ENCODE measurements at places on chromosomes 7 and 10.

DNA sequence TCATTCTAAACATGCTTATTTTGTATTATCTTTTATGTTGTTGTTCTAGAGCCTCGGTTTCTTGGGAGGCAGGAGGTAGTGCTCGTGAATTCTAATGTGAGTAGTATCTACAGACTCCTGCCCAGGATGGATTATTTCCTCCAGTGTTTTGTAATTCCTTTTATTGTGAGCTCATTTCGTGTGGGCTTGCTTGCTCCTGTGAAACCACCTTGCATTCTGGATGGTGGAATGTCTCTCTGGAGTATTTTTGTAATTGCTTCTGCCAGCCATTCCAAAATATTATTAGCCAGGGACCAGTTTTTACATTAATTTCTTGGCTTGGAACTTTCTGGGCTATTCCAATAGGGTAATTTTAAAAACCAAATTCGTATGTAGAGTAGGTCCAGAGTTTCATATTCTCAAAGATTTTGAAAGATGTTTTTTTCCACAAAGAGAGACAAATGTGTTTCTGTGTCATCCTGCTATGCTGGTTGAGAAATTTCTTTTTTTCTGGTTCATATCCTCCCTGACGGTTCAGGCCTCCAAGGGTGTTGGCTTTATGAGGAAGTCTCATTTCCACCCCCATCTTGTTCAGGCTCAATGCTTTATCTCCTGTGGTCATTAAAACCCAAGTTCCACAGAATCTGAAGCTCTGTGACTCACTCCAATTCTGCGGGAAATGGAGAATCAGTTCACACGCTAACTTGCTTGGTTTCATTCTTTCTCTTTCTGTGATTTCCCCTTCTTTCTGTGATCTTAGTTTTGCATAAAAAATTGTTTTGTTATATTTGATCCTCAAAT is 41.7 kb upstream of the CALD1 start:
- no peak for DNase-seq

DNA sequence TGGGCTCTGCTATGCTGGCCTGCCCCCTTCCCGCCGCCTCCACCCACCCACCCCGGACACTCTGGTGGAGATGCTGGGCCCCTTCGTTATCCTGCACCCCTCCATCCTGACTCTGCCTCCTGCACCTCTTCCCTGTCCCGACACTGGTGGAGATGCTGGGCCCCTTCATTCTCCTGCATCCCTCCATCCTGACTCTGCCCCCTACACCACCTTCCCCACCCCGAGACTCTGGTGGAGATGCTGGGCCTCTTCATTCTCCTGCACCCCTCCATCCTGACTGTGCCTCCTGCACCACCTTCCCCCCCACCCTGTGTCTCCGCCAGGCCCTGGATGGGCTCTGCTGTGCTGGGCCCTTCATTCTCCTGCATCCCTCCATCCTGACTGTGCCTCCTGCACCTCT is 15.0 kb downstream of the IDI2 start:
- DNase-seq = no peak

- no peak for DNase-seq
These were observed 176.9 kb downstream of the PTPRN2 start for GRCh38 chr7:158410720-158411119.

DNA sequence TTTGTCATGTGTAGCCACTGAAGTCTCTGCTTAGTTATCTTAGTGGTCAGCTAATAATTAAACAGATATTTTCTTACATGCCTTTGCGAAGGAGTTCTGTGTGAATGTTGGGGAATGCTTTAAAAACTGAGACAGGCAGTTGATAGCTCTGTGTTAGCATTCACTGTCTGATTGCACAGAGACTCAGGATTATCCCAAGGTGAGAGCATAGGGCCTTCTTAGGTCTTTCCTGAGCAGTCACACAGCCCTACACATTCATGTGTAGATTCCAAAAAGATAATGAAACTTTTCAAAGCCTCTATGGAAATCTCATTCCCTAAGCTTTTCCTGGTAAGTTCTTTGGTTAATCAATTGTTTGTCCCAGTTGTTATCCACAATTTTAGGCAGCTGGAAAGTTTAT is 67.7 kb downstream of the CASD1 start:
- DNase-seq = no peak

- no peak for DNase-seq
These were observed 63.1 kb upstream of the SORCS3 start for GRCh38 chr10:104577861-104578521.

- no peak for DNase-seq
These were observed 194.8 kb downstream of the CFTR start for GRCh38 chr7:117674617-117675016.

DNA sequence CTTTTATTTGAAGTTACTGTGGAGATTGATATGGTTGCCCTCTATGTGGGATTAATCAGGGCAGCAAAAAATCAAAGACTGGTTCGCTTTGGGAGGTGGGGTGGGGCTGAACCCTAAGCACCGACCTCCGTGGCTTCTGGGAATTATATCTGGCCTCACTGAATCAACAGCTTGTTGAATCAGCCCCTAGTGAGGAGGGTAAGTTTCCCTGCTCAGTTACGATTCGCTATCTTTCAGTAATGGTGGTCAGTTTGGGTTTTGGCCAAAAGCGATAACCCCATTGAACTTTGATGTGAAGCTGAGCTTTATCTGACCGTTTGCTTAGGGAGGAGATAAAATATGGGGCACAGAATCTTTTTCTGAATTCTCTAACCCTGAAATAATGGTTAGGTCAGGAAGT is 16.6 kb upstream of the ARPC1A start:
- no peak for DNase-seq

- no peak for DNase-seq
These were observed 88.3 kb upstream of the CYP26C1 start for GRCh38 chr10:92972066-92972870.

GRCh38 chr10:76352300-76352699 is 920.9 kb downstream of the LRMDA start:
- no peak for DNase-seq
